Cerebellar nuclear complex (tissue), 1 donor: ENCODE measurements at places on chromosomes 6 and 20.
A peak's percentile ranks its signal among the peaks of the same experiment; 100 is the strongest.

GRCh38 chr6:158388727-158389126, 76.5 kb downstream of the TULP4 start:
- no peak for DNase-seq

GRCh38 chr6:26390531-26390930, 7.6 kb downstream of the BTN2A2 start:
- no peak for DNase-seq

- peak; percentile 5 for DNase-seq
Observed at GRCh38 chr6:149895833-149896271, 2.1 kb downstream of the RAET1E start.

GRCh38 chr6:111918825-111919224, 45.6 kb upstream of the FYN start:
- no peak for DNase-seq

DNA sequence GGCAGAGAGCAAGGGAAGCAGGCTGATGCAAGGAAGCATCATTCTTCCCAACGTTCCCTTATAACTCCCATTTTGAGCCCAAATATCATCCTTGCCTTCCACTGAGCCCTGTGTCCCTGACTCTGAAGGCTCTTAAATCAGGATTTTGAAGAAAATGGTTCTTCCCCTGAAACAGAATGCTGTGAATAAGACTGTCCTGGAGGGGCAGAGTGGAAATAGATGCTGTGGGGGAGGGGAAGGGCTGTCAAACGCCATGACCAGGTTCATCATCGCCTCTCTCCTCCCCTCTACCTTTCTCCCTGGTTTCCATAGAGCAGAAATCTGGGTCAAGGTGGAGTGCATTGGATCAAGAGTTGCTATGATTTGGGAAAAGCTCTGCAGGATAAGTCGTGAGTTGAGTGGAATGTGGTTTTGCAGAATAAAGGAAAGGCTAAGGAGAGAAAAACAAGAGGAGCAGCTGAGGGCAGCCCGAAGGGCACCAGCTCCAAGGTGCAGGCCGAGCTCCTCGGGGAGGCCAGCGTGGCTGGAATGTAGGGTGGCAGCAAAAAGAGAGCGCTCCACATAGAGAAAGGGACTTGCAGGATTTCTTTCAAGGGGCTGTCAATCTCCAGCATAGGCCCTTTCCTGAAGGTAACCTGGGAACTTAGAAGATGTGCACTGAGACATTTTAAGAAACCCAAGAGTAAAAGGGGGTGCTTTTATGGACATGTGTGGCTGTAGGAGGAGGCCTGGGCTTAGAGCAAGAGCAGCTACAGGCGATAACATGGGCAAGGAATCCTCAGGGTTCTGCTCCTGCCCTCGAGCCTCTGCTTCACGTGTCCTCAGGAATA, 120.8 kb upstream of the CDYL start:
- DNase-seq = no peak
